Dermis microvascular lymphatic vessel endothelial cell (primary cell): ENCODE measurements at places on chromosomes 5 and 9.

DNA sequence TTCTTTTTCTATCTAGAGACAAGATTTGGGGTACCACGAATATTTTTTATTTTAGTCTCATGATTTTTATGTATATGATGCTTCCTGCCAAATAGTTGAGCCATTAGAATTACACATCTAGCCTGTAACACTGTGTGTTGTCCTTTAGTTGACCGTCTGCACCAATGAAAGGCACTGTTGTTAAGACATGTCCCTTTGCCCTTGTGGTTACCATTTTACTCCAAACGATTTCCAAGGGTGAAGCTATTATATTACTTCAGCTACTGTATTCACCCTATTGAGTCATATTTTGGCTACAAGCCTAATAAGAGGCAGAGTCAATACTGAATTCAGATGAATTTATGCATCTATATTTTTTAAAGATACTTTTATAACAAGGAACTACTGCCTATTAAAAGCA is 207.6 kb downstream of the CETN3 start:
- DNase-seq: no peak

DNA sequence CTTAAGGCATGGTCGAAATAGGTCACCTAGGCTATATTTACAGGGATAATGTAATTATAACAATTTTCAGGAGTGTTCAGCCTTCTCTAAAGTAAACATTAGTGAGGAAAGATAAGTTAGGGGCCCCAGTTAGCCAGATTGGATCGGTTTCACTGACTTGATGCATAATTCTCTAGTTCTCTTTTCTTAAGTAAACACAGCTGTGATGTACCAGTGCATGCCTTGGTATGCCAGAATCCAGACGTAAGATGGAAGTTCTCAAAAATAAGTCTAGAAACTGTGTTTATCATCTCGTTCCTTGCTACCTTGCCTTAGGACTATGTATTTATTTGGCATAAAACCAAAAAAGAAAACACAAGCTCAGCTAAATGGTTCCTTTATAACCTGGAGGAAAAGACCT is 442.2 kb upstream of the CLINT1 start:
- DNase-seq: no peak

DNA sequence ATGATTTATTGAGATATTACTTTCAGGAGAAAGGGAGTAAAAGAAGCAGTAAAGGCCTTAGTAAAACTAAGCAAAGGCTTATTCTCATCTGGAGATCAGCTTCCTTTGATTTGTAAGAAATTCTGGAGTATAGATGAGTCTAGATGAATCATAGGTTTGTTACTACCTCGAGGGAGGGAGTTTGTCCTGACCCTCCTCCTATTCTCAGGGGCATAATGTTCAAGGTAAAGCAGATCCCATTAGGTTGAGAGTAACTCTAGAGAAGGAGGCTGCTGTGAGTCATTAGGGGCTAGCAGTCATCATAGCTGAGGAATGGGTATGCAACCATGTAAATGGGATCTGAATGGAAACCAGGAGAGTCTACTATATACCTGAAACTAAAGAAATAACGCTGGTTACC is 155.5 kb upstream of the MOCS2 start:
- no peak for DNase-seq

DNA sequence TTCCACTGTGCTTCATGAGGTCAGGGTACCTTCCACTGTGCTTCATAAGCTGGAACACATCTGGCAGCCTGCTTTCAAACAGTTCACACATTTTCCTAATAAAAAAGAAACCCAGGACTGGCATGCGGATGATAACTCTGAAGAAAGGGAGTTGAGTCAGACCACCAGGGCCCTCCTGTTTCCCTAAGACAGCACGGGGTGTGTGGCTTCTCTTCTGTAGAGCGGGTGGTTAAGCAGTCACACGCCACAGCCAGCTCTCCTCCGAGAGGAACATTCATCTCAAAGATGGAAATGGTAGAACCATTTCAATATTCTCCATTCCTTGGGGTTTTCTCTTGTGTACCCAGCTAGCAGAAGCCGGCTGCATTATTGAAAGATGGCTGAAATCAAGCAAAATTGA is 128.1 kb upstream of the LMX1B start:
- no peak for DNase-seq

DNA sequence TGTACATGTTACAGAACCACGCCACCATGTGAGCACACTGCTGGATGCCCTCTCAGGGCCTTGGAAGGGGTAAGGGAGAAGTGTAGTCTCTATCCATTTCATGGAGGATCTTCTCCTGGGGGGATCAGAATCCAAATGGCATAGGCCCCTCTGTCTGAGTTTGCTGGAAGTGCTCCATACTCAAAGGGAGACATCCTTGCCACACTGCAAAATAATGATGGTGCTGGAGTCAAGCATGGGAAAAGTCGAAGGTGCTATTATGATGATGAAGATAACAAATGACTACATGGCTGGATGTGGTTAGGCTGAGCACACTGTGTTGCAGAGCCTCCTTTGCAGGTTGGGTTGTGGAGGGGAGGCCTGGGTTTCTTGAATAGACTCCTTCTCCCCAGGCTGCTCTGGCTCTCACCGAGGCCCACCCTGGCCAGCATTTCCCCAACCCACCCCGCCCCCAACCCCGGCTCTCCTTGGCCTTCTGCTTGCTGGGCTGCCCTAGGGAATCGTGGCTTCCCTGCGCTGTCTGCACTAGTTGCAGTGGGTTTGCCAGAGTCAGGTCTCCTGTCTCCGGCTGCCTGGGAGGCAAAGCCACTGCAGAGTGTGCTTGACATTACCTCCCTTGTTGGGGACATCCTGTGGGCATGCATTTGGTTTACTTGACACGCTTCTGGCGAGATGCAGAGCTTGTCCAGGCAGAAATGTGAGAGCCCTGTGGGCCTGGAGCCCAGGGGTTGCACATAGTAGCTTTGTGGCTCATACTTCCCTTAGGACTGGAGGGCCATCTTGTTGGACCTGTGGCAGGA is 3.0 kb downstream of the MVB12B start:
- no peak for DNase-seq
